ENCODE measurements at places on chromosomes 2 and 18.

DNA sequence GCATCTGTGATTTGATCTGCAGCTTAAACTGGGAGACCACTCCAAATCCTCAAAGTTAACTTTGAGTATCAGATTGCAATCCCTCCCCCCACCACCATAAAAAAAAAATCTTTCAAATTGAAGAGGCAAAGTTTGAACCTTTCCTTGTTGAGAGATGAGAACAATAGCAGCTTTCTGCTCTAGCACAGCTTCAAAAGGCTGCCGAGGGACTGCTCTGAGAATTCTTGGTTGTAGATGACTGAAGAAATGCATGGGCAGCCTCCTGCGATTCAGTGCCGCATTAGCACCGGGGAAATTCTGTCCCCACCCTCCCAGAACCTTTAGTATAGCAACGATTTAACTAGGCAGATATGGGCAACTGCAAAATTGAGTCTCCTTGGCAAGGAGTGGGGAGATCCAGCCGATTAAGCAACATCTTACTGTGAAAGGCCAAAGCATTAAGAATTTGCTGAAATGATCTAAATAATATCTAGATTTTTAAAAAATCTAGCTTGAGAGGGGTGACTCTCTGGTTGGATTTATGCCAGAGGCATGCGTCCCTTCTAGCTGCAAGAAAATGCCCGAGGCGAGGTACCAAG lies 3.9 kb upstream of the SP5 start:
- no peak for DNase-seq

DNA sequence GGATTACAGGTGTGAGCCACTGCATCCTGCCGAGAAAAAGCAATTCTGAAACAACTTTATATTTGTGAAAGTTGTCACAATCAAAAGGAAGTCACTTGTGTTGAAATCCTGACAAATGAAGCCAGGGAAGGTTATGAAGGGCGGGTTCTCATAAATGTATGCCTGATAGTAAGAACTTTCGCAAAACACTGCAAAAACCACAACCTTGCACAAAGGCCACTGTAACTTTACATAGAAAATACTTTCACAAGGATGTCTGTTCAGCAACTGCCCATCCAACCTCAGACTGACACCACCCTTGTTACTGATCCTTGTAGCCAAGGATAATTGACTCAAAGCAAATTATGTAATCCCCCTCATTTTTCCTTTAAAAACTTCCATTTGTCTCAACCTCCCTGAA lies 90.6 kb downstream of the SLC4A3 start:
- DNase-seq = no peak

- no peak for DNase-seq
Measured at GRCh38 chr2:236156860-236157194, 11.4 kb downstream of the GBX2 start.

GRCh38 chr2:53058526-53058925 lies 709.1 kb upstream of the CHAC2 start:
- DNase-seq = no peak

DNA sequence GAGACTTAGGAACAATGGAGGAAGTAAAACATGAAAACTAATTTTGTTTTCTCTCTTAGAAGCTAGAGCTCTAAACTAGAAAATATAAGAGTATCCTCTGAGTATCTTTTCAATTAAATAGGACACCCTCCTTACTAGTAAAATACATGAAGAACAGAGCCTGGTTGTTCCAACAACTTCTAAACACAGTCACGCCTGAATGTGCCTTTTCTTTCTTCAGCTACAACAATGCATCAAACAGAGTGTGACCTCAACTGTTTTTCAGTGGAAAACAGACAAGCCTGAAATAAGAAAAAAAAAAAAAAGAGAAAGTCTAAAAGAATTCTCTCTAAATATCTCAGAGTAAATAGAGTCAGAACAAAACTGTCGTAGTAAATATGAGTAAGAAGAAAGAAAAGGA lies 928.8 kb downstream of the CNTNAP5 start:
- DNase-seq = no peak

DNA sequence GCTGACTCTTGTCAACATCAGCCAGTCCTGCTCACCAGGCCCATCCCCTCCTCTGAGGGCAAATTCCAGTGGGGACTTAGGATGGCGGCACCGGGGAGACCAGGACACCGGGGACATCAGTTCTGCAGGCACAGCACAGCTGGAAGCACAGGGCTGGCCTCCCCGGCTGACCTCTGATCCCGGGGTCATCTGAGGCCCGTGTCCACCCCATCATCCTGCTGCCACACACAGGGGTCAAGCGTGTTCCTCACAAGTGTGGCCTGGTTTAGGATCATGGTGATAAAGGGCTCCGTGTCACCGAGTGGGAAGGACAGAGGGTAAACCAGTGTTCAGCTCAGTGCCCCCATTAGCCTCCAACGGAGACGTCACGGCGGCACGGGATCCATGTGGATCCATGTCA lies 58.1 kb upstream of the CTDP1 start:
- DNase-seq = no peak

- DNase-seq = no peak
Measured at GRCh38 chr2:205746420-205746785, 64.1 kb downstream of the NRP2 start.

All from large intestine (tissue), 12 donors.